Urinary bladder (tissue), 4 donors: ENCODE measurements at places on chromosomes 12 and 14.

GRCh38 chr14:56751471-56751870 is 58.8 kb downstream of the OTX2 start:
- no peak for DNase-seq

- DNase-seq = no peak
Measured at GRCh38 chr12:105706973-105707334, 376.5 kb downstream of the C12orf75 start.

DNA sequence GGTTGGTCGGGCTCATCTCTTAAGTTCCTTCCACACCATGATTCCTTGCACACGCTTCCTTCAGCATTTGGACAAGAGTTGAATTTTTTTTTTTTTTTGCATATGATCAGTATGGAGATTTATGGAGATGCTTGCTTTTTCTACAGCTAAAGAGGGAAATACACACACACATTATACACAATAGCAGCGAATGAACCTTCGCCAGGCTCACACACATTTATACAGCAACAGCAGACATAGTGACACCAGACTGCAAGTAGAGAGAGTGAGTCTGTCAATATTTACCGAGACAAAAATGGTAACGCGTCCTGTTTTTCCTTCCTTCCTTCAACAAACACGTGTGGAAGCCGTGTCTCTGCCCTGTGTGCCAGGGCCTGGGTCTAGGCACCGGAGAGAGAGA is 897.9 kb downstream of the BCL11B start:
- no peak for DNase-seq

GRCh38 chr12:1779783-1780182 is 40.6 kb upstream of the LRTM2 start:
- no peak for DNase-seq

- DNase-seq = no peak
Measured at GRCh38 chr12:6934110-6934509, 6.4 kb downstream of the ATN1 start.

GRCh38 chr12:76876696-76877229 is 2.1 kb downstream of the CSRP2 start:
- no peak for DNase-seq

DNA sequence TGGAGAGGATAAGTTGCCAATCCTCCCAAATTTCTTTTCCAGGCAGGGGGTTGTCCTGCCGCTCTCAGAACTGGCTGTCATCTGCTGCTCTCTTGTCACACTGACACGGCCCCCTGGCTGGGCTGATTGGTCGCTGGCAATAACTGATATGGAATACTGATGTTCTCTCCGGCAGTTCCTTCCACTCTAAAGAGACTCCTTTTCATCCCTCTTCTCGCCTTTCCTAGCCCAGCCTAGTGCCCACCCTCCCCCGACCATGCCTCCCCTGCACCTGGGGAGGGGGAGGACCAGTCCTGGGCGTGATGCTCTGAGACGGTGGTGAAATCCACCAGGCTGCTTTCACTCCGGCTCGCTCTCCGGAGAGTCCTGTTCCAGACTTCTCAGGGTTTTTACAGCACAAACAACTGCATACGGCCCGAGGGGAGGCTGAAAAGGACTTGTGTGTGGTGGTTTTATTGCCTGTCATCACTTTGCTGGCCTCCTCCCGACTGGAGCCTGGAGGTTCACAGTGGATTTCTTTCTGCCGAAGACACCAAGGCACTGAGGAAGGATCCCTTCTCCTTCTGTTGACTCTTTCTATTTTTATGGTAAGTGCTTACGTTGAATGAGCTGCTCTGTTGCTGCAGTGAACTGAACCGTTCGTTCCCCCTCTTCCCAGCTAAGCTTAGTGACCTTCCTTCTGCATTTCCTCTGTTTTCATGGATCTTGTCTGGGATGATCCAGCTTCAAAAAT is at the start of gene ANO4:
ANO4 (plus strand) TSS at position 336 of the 733 bp plus-strand sequence. CDS start 107,010 bp downstream, outside the sequence.
- DNase-seq = no peak

DNA sequence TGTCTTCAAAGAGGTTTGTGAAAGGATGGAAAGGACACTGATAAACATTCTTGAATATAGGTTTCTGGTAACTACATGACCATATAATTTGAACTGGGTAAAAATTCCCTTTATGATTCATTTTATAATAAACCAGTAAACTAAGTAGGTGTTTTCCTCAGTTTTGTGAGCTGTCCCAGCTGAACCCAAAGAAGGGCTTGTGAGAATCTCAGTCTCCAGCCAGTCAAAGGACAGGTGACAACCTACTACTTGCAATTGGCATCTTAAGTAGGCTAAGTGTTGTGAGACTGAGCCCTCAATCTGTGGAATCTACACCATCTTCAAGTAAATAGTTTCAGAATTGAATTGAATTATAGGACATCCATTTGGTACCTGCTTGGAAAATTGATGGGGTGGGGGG is 75.2 kb downstream of the MYF5 start:
- DNase-seq = no peak

DNA sequence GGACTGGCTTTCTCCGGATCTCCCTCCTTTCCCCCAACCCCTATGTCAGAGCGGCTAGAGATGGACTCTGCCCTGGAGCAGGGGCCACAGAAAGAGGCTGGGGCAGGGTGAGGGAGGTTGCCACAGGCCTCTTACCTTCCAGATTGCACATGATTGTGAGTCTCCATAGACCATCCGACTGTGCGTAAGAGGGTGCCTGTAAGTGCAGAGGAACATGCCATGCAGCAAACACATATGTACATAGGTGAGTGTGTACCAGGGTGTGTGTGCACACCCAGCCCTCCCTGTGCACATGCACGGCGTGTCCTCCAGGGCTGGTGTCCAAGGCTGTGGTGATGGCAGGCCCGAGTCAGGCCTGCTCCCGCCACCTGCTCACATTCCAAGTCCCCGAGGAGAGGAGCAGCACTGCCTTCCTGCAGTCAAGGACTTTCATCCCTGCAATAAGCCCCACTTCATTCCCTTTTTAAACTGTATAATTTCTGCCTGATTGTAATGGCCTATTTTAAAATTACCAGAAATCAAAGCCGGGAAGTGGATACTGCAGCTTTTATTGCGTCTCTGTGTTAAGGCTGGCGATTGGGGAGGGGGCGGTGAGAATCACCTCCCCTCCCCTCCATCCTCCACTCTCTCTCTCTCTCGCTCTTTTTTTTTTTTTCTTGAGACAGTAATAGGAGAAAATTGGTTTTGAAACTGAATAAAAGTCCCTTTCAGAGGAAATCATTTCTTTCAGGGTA is 28.5 kb downstream of the FAM222A start:
- no peak for DNase-seq

DNA sequence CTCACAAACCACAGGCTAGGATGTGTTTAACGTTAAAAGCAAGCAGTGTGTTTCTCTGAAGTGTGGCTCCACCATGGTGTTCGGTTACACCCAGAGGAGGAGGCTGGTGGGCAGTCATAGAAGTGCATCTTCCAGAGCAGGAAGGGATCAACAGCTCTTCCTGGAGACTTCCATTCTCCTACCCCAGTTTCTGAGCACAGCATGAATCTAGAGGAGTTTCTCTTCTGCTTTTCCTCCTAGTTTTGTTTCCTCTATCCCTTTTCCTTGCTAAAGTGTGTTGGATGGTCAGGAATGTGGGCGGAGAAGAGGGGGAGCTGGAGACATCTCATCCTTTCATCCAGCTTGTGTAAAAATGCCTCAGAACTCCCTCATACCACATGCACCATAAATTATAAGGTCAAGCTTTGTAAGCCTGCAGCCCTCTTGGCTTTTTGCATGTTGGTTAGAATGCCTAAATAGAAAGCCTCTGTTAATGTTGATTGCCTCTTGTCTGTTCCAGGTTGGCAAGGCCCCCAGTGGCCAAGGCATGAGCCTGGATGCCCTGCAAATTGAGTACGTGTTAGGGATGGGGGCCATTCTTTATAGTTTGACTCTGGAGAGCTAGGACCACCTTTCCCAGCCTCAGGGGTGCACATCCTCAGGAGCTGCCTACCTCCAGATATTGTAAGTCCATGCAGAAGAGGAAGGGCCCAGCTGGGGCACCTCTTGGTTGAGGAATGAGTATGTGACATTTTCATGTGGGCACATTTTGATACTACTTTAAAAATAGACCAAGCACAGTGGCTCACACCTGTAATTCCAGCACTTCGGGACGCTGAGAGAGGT is 4.0 kb upstream of the CKAP4 start:
- DNase-seq = no peak

- no peak for DNase-seq
Measured at GRCh38 chr14:35998303-35998702, 172.2 kb downstream of the BRMS1L start.

GRCh38 chr14:64038841-64039542 is 186.2 kb downstream of the SYNE2 start:
- no peak for DNase-seq

DNA sequence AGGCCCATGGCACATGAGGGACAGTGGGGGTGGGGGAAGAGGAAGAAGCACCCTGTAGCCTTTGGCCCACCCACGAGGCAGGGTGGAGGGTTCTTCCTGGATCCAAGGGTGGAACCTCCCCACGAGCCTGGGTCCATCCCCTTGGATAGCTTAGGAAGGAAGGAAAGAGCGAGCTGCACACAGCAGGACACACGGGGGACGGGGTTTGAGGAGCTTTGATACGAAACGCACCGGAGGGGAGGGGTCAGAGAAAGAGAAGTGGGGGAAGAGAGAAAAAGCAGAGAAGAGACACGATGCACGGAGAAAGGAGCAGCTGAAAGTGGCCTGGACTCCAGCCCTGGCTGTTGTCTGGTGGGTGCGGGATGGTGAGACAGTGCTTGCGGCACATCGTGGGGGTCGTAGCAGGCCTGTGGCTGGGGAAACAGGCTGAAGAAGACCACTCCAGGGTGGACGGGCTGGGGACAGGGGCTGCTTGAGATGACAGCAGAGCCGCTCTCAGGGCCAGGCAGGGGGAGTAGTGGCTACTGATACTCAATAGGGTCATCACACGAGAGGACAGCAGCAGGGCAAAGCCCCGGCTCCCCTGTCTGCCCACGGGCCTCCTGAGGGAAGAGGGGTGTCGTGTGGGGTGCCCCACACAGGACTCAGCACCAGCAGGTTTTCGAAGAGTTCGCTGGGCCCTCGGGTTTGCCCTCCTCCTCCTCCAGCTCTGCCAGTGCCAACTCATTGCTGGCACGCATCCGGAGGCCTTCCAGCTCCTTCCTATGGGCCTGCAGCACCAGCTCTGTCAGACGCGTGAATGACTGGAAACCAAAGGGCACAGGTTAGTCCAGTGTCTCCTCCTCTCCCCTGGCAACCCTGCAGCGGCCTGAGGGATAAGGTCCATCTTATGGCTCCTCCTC is 5.4 kb upstream of the GPX2 start:
- no peak for DNase-seq

DNA sequence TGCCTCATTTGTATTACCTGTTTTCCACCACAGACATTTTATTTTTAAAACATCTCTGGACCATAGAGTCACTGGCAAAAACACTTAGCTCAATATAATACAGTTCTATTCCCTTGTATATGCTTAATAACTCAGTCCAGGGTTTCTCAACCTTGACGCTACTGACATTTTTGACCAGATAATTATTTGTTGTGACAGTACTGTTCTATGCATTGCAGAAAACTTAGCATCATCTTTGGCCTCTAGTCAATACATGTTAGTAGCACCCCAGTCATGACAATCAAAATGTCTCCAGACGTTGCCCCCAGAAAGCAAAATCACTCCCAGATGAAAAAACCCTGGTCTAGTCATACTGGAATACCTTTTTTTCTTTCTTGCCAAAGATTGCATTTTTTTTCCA is 174.7 kb downstream of the TMEM132D start:
- DNase-seq = no peak

DNA sequence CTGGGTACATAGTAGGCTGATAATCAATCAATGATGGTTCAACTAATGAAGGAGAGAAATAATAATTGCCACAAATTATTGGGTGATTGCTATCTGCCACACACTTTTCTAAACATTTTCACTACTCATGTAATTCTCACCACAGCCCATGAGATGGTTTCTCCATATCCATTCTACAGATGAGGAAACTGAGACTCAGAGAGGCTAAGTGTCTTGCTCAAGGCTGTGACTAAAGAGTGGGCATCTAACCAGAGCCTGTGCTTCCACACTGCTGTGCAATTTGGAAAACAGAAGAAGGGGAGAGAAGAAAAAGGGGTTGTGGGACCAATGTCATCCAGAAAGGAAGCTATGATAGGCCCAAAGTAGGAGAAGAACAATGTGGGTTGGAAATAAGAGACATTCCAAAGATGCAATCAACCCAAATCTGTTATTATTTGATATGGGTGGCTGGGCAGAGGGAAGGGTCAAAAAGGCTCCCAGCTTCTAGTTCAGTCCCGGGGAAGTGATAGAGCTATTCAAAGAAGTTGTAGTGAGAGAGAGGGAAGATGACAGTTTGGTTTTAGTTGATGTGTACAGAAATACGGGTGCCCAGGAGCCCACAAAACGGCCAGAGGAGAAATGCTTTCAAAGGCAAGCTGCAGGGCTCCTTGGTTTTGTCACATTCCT is 483 bp upstream of the NR1H4 start:
- DNase-seq = no peak

GRCh38 chr14:46147452-46147851 is 504.1 kb downstream of the RPL10L start:
- no peak for DNase-seq

DNA sequence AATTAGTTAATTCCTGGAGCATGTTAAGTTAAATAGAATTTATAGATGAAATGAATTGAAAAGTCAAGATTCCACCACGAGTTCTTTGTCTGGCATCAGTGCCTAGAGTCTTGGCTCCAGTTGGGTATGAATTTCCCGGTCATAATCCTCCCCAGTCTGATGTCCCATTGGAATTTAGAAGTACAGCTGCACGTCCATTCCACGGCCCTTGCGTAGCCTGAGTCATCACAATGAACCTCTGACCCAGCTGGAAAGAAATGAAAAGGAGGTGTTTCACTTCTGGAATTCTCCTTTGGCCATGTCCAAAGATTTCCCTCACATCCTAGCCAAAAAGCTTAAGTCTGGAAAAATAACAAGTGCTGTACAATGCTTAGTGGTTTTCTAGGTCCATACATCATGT is 122.7 kb downstream of the KICS2 start:
- no peak for DNase-seq

DNA sequence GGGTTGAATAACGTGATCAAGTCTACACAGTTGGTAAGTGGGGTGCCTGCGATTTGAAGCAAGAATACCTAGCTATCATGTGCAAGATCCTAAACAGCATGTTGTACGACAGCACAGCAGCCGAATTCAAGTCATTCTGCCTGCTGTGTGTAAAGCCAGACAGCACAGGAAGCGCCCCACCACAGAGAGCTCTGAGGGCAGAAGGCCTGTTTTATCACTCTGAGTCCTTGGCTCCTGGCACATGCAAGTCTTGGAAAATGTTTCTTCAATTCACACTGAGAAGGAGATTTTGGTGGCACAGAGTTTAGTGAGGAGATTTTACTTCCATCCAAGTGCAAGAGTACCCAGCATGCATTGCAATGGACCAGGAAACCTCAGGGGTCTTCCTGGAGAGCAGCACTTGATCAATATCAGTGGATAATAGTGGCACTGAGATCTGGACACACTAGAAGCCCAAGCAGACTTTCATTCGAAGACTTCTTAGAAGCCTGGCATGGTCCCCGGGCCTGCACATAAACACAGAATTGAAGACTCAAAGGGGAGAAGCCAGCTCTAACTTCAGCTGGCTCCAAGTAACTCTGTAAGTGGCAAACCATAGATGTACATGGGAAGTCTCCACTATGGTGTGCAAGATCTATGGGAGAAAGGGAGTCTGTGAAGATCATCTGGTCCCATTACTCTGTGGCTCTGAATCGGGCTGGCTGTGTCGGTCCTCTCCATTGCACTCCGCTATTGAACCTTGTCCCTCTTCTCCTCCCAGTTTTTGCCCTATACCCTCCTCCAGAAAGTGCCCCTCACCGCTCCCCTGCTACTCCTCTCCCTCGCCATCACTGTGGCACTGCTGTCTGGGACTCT is 1.5 kb upstream of the KRT1 start:
- no peak for DNase-seq
